ENCODE measurements at places on chromosomes 2 and 18.

- DNase-seq, result no peak
Measured at GRCh38 chr18:49447810-49448745, 12.4 kb downstream of the DYM start.

- DNase-seq, result no peak
Measured at GRCh38 chr18:67813380-67814028, 297.0 kb upstream of the DSEL start.

DNA sequence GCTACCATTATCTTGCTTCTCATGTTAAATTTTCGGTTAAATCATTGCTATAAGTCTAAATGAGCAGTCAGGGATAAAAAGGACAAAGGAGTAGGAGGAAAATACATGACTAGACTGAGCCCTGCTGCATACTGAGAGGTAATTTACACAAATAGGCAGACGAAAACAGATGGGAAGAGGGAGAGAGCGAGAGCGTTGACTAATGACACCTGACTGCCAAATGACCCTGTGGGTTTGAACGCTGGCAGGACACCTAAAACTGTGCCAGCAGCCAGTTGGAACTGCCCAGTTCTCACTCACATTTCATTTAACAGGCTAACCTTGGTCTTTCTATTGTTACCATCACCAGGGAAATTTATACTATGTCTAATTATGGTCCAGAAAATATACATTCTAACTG, 978.2 kb downstream of the CPS1 start:
- DNase-seq, result no peak

GRCh38 chr18:27138079-27138478, 47.0 kb downstream of the CHST9 start:
- DNase-seq, result no peak

GRCh38 chr2:1685078-1685956, 59.0 kb downstream of the PXDN start:
- no peak for DNase-seq

DNA sequence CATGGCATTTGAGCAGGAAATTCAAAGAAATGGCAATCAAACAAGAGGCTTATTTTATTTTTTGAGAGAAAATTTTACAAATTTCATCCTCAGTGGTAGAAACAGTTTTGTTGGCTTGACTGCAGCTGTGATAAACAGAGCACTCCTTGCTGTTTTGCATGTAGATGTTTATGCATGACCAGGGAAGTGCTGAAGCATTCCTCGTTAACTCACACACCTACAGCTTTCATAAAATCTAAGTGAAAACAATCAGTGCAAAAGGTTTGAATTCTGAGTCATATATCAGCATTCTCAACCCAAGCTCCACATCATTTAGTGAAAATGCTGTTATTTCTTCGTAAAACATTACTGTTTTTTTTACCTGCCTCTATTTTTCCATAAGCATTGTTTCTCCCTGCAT, 146.6 kb upstream of the CCDC68 start:
- DNase-seq, result no peak

- no peak for DNase-seq
Measured at GRCh38 chr2:85425588-85425987, 7.1 kb downstream of the SH2D6 start.

DNA sequence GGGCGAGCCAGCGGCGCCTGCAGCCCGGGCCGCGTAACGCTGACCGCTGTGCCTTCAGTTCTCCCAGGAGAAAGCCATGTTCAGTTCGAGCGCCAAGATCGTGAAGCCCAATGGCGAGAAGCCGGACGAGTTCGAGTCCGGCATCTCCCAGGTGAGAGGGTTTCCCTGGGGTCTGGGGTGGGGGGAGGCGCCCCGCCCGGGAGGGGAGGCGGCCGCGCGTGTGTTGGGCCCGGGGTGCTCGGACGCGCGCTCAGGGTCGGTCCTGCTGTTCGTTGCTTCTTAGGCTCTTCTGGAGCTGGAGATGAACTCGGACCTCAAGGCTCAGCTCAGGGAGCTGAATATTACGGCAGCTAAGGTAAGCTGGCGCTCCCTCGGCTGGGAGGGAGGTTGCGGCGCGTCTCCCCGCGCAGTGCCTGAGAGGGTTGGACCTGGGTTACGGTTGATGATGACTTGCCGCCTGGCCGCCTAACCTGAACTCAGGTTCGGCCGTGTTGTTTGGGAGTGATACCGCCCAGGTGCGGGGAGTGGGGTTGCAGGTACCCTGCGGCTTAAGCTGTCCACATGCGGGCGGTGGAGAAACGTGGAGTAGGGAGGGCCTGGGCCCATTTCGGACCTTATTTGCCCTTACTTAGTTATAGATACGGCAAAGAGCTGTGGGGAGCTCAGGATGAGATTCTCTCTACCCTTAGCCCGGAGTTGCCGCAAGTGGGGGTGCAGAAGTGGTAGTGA, 638 bp downstream of the RPS7 start:
- DNase-seq, result no peak

DNA sequence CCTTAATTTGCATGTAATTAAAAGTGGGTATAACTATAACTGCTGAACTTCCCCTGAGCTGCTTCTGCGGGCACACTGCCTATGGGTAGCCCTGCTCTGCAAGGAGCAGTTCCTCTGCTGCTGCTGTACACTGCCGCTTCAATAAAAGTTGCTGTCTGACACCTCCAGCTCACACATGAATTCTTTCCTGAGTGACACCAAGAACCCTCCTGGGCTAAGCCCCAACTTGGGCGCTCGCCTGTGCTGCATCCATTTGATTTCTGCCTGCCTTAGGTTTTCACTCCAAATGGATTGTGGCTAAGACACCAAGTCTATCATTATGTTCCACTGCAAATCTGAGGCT, 215.7 kb downstream of the ANAPC1 start:
- no peak for DNase-seq

DNA sequence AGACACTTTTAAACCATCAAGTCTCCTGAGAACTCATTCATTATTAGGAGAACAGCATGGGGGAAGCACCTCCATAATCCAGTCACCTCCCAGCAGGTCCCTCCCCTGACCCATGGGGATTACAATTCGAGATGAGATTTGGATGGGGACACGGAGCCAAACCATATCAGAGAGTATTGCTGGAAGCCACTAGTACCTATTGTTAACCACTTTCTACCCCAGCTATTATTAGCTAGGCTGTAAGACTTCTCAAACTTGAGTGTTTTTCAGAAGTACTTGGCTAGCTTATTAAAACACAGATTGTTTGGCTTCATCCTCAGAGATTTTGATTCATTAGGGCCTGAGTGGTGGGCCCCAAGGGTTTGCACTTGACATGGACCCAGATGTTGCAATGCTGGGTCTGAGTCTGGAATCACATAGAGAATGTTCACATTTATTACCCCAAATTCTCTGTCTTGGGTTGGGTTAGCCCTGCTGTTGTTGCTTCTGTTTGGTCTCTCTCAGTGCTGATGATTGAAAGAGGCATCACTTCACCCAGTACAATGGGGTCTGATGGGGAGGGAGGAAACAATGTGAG, 506.9 kb downstream of the DPP10 start:
- DNase-seq, result no peak

GRCh38 chr2:202109737-202110184, 36.7 kb downstream of the KIAA2012 start:
- DNase-seq, result no peak

GRCh38 chr2:55721596-55722215, 28.1 kb upstream of the PNPT1 start:
- no peak for DNase-seq

- DNase-seq, result no peak
Measured at GRCh38 chr2:658426-658825, 18.8 kb downstream of the TMEM18 start.

- DNase-seq, result no peak
Measured at GRCh38 chr2:218404351-218405085, 4.8 kb downstream of the CTDSP1 start.

- DNase-seq, result no peak
Measured at GRCh38 chr2:20052229-20052851, 912 bp upstream of the LAPTM4A start.

DNA sequence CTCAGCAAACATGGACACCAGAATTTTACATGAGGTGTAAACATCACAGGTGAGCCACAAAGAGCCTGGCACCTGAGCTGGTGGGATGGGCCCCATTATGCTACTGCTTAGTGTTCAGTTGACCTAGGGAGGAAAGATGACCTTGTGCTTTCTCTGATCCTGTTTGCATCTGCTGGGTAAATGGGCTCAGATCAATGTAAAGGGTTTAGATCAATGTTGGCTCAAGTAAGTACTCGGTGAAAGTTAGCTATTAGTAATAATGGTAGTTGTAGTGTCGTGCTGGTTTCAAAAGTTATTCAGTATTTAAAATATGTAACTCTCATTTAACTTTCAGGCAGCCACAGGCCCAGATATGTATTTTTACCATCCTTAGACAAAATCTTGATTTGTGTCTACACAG, 19.8 kb downstream of the ABHD3 start:
- DNase-seq, result no peak

GRCh38 chr2:129004485-129004884, 685.8 kb upstream of the HS6ST1 start:
- no peak for DNase-seq

GRCh38 chr2:185291035-185291647, 447.5 kb upstream of the FSIP2 start:
- no peak for DNase-seq

- DNase-seq, result no peak
Measured at GRCh38 chr2:158134655-158135054, 33.0 kb downstream of the UPP2 start.

- DNase-seq, result no peak
Measured at GRCh38 chr2:228426502-228427216, 245.2 kb upstream of the SPHKAP start.

- DNase-seq, result no peak
Measured at GRCh38 chr2:12287220-12287751, 429.4 kb upstream of the TRIB2 start.

DNA sequence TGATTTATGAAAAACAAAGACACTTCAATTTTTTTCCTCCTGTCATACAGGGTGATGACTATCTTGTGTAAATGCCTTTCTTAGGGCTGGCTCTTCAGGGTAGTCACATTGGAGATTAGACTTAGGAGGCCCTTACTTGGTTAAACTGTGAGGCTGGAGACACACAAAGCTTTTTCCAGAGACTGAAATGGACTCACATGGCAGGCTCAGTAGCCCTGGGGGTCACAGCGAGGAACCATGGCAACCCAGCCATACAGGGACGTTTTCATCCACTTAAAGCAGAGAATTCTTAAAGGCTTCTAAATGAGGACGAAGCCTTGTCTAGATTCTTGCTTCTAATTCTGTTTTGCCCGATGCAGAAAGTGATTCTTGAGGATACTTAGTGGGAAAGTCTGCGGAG, 57.3 kb upstream of the ZDBF2 start:
- DNase-seq, result no peak

DNA sequence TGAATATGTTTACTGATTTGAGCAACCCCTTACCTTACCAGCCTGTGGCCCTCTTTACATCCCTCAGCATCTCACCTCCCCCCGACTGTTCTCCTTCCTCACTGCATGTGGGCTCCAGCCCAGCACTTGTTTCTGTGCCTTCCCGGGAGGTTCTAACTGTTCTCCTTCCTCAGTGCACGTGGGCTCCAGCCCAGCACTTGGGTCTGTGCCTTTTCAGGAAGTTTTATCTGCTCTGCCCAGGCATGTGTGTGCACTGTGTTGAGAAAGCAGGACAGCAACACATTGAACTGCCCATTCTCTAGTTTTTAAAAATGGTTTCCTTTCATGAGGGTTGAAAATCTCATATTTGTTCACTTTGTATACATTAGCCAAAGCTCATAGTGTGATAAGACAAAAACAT, 158.4 kb downstream of the ATP9B start:
- no peak for DNase-seq

GRCh38 chr2:151860613-151861146, 32.5 kb upstream of the ARL5A start:
- no peak for DNase-seq

DNA sequence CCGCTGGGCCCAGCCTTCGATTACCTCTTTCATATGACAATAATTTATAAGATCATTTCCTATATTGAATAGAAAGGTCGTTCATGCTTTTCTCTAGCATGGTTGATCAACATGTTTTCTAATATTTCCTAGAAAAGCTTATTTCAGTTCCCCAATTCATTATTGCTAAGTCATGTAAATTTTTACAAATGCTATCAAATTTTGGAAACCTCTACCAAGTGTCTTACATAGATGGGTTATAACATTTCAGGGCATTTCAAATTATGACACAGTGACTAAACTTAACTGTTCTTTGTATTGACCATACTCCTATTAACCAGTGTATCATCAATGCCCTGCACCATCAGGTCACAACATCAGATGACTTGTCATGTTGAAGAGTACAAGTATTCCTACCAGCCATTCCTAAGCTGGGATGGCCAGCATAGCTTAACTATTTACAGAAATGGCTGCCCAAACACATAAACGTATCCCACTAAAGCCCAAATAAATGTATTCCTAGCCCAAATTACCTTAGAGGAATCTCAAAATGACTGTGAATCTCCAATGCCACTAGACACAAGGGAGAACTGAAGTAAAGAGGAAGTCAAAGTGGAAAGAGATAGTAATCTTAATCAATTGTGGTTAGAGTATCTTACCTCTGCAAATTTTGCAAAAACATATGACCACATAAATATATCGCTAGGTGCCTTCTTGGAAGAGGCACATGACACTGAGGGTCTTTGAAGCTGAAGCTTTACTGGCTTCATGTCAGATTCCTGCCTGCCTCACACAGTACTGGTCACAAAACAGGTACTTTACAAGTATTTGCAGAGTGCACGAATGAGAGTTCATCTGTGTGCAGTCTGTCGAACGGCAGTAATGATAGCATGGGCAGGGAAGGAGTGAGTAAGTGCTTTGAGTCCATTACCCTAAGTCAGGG, 87.3 kb upstream of the TLK1 start:
- DNase-seq, result no peak

DNA sequence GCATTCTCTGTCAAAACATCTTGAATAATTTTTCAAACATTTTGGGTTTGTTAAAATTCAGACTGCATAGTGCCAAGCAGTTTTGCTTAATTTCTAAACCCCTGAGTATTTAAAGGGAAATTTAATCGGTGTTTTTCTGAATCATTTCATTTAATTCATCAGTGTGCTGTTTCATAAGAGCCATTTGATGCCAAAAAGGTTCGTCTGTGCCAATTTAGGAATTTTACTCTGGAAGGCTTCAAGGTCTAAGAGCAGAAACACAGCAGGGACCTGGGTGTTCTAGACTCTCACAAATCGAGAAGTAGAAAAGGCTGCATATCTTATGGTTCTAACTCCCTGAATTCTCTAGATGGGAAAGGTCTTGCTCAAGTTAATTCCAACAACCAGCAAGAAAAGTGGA, 311.9 kb upstream of the NT5C1B start:
- no peak for DNase-seq

GRCh38 chr2:165068487-165068757, 113.1 kb upstream of the SLC38A11 start:
- DNase-seq, result no peak

Measured in dorsolateral prefrontal cortex (tissue), 122 donors.